ENCODE measurements at places on chromosomes 3 and 15.

DNA sequence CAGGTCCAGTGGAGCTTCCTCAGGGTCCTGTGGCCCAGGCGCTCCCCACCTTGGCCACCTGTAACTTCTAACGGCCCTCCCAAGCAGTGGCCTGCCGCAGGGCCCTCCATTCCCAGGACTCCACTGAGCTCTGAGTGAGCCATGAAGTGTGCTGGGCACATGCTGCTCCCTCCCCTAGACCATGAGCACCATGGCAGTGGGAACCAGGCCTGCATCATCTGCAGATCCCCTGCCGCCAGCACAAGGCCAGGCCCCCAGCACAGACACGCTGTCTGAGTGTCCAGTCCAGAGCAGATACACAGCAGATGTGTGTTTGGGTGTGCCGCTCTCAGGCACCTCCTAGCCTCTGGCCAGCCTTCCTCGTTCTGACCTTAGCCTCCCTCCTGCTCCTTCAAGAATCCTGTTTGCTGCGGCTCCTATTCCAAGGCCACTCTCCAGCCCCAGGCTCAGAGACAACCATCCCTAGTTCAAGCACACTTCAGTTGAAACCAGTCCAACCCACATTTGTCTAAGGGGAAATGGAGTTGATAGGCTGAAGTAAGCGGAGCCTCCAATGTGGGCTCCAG is 7.0 kb upstream of the KLF15 start:
- DNase-seq, result no peak

- no peak for DNase-seq
Measured at GRCh38 chr15:84099181-84099580, 136.4 kb upstream of the GOLGA6L4 start.

GRCh38 chr3:185337231-185337816 is 25.6 kb upstream of the MAP3K13 start:
- DNase-seq, result no peak

DNA sequence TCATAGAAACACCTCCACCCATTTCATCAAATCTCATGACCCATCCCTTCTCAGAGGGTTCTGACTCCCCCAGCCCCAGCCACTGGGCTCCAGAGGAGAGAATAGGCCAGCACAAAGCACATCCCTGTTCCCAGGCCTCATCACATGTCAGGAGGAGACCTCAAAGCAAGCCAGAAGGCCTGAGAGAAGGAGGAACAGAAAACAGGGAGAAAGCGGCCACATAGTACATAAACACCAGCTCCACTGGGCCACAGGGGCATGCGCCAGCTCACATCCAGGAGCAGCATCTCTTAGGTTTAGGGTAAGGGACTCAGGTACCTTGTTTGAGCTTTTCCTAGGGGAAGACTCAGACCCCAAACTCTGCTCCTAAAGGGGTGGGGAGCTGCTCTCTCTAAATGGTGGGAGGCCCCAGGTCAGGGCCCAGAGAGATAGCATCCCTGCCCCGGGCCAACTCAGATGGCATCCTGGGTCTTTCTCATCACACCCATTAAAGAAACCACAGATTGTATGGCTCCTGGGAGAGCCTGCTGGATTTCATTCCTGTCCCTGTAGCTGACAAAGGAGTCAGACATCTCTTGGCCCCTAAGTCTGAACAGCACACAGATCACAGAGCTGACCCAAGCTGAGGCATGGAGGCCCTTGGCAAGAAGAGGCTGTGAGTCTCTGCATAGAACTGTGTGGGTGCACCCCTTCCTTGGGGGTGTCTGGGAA is 2.5 kb downstream of the SHF start:
- no peak for DNase-seq

DNA sequence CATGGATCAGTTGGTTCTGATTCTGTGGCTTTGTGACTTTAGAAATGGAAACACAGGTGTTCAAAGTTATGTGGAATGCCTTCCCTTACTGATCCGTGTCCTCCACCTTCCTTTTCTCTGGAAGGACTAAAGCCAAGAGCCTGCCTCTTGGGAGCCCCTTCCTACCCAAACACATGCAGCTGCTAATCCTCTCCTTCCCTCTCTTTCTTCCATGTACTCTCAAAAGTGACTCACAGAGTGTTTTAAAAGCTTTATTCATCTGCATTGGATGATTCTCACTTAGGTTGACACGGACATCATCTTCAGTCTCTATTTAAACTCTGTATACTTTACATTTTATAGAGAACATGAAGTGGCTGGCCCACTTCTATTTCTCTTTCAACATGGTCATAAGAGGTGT is 856.5 kb upstream of the ARPP21 start:
- DNase-seq, result no peak

- DNase-seq, result no peak
Measured at GRCh38 chr3:196047391-196048030, 34.4 kb downstream of the TFRC start.

- no peak for DNase-seq
Measured at GRCh38 chr15:69979783-69980182, 117.9 kb downstream of the TLE3 start.

- no peak for DNase-seq
Measured at GRCh38 chr15:85804481-85805170, 9.9 kb upstream of the KLHL25 start.

- peak; percentile 1 for DNase-seq
Measured at GRCh38 chr3:31581660-31582059, 48.9 kb downstream of the STT3B start.

DNA sequence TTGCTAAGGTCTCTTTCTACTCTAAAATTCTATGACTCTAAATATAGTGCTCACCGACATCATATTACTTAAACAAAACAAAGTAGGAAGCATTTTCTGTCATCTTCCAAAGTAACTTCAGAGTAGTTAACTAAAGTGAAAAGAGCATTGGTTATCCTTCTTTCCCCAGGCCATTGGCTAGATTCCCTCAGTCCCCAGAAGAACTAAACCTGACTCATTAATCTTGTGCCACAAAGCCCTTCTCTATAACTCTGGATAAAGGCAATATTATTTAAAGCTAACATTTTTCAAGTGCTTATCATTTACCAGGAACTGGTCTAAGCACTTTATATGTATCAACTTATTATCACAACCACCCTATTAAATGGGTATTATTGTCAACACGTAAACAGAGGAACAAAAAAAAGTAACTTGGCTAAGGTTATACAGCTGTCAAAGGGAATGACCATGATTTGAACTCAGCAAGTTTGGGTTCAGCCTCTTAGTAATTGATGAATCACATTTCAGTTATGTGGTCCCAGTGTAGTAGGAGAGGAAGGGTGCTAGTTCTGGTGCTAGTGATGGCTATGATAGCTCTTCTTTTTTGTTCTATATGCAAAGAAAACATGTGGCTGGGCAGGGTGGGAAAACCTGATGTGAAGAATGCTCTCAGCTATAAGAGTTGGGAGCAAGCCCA is 304.9 kb downstream of the FGF12 start:
- DNase-seq, result no peak

- no peak for DNase-seq
Measured at GRCh38 chr15:82851981-82852511, 42.6 kb downstream of the WHAMM start.

All from AG04449 (cell line).